ENCODE measurements at places on chromosomes 3 and 15.
A peak's percentile ranks its signal among the peaks of the same experiment; 100 is the strongest.

GRCh38 chr3:169699536-169700050, 36.1 kb upstream of the MECOM start:
- DNase-seq = no peak

DNA sequence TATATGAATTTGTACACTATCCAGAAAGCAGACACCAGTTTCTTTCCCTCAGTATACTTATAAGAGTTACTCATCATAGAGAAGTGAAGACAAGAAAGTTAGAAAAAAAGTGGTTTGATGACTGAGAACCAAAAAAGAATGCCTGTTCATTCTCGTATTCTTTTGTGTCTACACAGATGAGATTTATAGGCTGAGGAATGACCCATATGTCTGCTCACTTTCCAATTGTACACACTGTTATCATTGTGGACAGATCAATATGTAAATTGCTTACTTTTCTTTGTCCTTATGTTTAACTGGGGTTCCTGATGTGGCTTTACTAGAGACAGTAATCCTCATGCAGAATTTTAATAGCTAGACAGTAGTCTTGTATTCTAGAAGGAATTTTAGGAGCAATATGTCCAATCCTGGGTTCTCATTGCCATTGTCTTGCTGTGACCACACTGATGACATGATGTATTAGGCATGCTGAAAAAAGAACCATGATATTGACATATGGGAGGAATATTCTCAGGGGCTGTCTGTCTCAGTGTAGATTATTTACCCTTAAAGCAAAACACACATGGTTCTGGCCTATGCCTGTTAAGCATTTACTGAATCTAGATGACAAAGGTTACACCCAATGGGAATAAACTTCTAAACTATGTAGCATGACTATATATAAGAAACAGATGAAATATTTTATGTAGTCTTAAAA, 669.7 kb downstream of the ROBO1 start:
- DNase-seq = no peak

GRCh38 chr3:23840521-23840920, 34.8 kb downstream of the UBE2E1 start:
- no peak for DNase-seq

DNA sequence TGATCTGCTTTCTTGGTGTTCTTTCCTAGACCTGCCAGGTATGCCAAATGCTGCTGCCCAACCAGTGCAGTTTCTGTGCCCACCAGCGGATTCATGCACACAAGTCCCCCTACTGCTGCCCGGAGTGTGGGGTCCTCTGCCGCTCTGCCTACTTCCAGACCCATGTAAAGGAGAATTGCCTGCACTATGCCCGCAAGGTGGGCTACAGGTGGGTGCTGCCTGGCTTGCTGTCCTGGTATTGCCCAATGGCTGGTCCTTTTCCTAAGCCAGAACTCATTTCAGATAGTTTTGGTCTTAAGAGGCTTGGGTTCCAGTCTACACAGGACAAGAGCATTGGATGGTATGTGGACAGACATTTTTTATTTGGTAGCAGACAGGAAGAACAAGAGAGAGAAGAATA, 26.5 kb upstream of the ALPK3 start:
- no peak for DNase-seq

DNA sequence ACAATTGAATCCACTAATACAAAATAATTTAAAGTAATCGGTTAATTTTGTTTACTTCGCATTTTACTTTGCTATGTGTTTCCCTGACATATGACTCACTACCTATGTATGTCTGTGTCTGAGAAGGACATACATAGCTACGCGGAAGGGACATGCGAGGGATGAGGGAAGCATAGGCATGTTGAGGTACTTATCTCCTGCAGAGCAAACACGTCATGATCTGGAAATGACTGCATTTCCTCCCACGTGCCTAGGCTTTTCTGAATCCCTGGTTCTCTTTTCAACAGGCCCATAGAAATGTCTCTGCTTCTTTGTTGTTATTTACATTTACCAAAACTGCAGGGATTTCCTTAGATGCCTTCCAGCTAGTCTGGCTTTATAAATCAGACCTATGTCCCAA, 27.5 kb downstream of the ALCAM start:
- DNase-seq = no peak

GRCh38 chr3:161941891-161942290, 445.3 kb downstream of the OTOL1 start:
- no peak for DNase-seq

- DNase-seq = no peak
Observed at GRCh38 chr3:13296662-13297061, 123.5 kb downstream of the NUP210 start.

DNA sequence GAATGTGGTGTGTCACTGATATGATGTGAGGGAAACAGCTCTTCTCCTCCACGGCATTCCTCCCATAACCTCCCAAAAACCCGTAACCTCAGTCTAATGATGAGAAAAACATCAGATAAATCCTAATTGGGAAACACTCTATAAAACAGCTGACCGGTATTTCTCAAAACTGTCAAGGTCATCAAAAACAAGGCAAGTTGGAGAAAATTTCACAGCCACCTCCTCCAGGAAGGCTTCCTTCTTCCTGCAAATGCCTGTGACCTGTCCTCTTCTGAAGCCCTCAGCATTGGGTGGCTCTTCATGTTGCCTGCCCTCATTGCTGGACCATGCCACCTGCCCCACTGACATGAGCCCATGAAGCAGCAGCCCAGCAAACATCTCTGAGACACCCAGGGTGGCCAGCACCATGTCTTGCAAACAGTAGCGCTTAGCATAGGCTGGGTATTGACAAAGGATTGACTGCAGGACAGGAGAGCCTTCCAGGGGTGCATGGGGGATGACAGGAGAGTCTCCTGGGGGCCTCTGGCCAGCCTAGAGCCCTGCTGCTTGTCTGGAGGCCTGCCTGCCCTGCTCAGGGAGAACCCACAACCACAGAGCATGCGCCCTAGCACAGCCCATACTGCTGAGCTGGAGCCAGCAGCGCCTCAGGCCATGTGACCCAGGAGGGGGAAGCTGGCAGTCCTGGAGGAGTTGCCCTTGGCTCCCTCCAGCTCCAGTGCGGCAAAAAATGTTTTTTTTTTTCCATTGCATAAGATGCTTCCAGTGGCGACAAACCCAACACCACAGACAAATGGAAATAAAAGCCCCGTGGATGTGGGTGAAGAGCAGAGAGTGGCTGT, 49.7 kb downstream of the XXYLT1 start:
- no peak for DNase-seq

DNA sequence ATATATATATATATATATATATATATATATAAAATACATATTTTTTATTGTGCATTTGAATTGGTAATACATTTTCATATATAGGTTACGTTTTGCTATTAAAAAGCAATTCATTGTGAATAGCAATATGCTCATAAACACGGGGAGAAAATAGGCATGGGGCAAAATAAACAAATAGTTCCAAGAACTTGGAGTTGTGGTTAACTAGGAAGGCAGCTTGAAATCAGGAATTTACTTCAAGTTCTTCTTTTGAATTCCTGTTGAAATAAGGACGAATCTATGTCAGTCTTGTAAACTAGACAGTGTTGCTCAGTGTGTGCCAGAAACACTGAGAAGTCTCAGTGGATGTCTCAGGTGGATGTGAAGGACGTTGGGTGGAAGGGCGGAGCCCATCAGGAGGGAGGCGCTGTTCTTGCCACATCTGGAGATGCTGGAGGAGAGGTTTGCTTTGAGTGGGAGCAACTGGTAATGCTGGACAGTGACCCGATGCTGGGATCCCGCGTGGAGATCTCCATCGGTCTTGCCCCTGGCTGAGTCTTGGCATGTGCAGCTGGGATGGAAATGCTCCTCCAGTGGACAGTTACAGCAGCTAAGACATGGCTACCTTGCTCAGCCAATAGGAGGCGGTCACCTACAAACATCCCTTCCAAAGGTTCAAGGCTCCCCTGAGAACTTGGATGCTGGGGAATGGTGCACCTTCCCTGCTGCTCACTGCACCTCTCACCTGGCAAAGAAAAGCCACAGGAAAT, 2.5 kb downstream of the IL16 start:
- no peak for DNase-seq

DNA sequence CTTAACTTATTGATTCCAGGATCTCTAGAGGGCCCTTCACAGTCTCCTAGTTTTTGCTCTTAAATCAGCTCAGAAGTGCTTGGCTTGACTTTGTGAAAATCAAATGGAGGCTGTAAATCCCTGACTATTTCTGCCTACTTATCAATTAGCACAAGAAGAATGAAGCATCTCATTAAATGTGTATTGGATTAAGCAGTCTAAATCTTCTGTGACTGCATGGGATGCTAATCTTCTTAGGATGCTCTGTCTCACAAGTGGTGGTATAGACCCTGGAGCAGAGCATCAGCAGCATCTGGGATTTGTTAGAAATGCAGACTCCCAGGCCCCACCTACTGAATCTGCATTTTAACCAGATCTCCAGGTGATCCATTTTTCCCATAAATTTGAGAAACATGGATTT, 488.7 kb downstream of the AGBL1 start:
- DNase-seq = no peak

DNA sequence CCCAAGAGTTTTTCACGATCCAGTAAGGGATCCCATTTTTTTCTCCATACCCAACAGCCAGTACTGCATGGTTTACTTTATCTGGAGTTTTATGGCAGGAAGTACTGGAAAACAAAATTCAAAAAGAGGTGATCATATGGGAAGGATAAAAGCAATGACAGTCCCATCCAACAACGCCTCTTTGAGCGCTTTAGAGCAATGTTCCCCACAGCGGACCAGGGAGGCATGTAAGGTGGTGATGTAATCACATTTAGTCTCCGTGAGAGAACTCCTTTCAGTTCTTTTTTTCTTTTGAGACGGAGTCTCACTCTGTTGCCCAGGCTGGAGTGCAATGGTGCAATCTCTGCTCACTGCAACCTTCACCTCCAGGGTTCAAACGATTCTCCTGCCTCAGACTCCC, 21.8 kb downstream of the CTSH start:
- no peak for DNase-seq

GRCh38 chr3:1017870-1018269, 75.0 kb upstream of the CNTN6 start:
- DNase-seq = no peak

- DNase-seq = peak; percentile 98
Observed at GRCh38 chr3:155854141-155854940, at the start of gene SLC33A1. SLC33A1 (minus strand) TSS chr3:155854427; CDS start chr3:155853997, 430 bp downstream.

- DNase-seq = peak; percentile 46
Observed at GRCh38 chr3:127480196-127480954, 110.2 kb downstream of the TPRA1 start.

- DNase-seq = peak; percentile 75
Observed at GRCh38 chr15:31325595-31326155, 960 bp upstream of the KLF13 start.

- DNase-seq = no peak
Observed at GRCh38 chr3:52143616-52144015, 10.6 kb downstream of the POC1A start.

DNA sequence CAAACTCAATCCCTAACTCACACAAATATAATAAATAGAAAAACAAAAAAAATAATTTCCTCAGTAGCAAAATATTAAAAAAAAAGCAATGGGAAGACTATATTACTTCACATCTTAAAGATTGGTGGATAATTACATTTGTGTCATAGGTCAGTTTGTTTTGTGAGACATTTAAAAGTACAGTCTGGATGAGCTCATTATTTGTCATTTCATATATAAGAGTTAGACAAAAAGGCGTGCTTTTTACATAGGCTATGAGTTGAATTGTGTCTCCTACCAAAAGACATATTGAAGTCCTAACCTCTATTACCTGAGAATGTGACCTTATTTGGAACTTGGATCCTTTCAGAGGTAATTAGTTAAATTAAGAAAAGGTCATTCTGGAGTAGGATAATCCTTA, 710.1 kb upstream of the CBLB start:
- DNase-seq = no peak

- no peak for DNase-seq
Observed at GRCh38 chr15:75620058-75620820, 5.3 kb downstream of the SNUPN start.

GRCh38 chr15:34837246-34838016, 42.1 kb upstream of the ACTC1 start:
- DNase-seq = no peak

- no peak for DNase-seq
Observed at GRCh38 chr15:94023531-94023930, 207.8 kb upstream of the MCTP2 start.

GRCh38 chr3:165505657-165506056, 309.5 kb upstream of the SLITRK3 start:
- no peak for DNase-seq

GRCh38 chr3:197564097-197564843, 8.5 kb upstream of the BDH1 start:
- no peak for DNase-seq

DNA sequence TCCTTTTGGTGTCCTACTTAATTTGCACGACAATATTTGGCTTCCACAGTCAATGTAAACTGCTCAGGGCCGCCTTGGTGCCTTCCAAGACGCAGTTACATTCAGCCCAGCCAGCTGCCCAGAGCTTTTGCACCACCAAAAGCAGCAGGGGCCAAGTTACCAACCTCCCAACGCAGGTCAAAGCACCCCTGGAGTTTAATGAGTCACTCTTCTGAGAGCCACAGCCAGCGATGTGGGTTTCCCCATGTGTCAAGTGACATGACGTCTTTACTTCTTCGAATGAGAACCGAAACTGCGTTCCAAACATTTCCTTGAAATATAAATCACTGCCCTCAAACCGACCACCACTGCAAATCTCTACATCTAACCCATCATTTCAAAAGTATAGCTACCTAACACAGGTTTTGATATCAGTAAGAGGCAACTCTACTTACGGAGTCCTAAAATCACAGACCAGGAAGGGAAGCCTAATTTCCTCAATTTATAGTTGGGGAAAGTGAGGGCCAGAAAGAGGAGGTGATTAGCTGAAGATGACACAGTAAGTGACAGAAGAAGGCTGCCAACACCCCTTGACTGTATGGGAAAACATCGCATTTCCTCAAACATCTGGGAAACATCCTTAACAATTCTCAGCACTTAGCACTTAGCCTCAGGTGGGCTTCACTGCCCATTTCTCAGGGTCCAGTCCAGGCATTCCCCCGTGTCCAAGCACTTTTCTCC, 24.5 kb downstream of the MB21D2 start:
- DNase-seq = peak; percentile 74

DNA sequence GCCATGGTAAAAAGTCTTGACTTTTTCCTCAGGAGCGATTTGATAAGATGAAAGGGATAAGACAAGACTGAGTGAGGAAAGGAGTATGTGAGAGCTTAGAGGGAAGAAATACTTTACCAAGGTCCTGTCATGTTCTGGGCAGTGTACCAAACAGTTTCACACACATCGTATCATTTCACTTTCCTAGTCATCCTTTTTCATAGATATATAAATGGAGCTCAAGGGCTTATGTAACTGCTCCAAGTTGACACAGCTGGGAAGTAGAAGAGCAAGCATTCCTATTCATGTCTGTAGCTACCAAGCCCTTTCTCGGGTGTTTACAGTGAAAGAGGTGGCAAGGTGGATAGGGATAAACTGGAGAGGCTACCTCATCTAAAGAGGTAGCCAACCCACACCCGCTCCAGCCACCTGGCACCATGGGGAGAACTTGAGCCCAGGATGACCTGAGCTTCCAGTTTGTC, 57.4 kb downstream of the MRPS25 start:
- DNase-seq = no peak

GRCh38 chr3:129461461-129462146, 21.6 kb downstream of the IFT122 start:
- no peak for DNase-seq

Measured in activated CD8-positive, alpha-beta memory T cell treated with anti-CD3 and anti-CD28 coated beads, Interleukin-2, amount 50 U/mL, for 48 hours (primary cell).